ENCODE measurements at places on chromosomes 6 and 20.

GRCh38 chr20:50272030-50272723 is 81.5 kb downstream of the CEBPB start:
- no peak for DNase-seq

GRCh38 chr6:115891750-115892149 is 168.9 kb downstream of the FRK start:
- DNase-seq: no peak

- no peak for DNase-seq
Observed at GRCh38 chr6:89952686-89953085, 58.4 kb downstream of the GJA10 start.

- DNase-seq: no peak
Observed at GRCh38 chr6:53770780-53771249, 24.0 kb upstream of the LRRC1 start.

GRCh38 chr6:30238178-30238795 is 25.1 kb upstream of the TRIM26 start:
- DNase-seq: no peak

DNA sequence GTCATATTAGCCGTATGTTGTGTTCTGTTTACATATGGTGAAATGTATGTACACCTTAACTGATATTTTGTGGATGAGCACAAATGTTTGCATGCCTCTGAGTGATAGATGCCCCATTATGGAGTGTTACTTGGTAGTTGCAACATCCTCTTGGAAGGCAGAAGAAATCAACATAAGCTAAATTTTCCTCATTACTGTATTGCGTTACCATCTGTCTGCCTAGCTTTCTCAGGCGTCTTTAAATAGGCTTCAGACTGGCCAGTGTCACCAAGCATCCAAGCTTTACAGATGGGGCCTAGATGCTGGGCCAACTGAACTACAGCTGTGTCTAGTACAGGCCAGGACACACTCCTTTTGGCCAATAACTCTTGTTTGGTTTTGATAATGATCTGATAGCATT is 250.6 kb downstream of the SAMD5 start:
- DNase-seq: no peak

- DNase-seq: peak; percentile 33
Observed at GRCh38 chr6:53347921-53348370, 804 bp downstream of the ELOVL5 start.

- DNase-seq: no peak
Observed at GRCh38 chr20:2820896-2821869, 5.0 kb downstream of the TMEM239 start.

DNA sequence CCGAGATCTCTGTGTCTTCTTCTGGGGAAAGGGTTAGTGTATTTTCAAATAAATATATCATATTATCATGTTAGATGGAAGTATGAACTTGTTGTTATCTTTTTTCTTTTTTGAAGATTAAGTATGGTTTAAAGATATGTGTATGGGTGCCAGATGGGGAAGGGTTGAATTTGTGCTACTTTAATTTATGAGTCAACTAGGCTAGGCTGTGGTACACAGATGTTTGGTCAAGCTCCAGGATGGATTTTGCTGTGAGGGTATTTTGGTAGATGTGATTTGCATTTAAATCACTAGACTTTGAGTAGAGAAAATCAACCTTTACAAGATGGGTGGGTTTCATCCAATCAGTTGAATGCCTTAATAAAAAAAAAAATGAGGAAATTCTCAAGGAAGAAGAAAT is 886.6 kb upstream of the ADGRB3 start:
- no peak for DNase-seq

DNA sequence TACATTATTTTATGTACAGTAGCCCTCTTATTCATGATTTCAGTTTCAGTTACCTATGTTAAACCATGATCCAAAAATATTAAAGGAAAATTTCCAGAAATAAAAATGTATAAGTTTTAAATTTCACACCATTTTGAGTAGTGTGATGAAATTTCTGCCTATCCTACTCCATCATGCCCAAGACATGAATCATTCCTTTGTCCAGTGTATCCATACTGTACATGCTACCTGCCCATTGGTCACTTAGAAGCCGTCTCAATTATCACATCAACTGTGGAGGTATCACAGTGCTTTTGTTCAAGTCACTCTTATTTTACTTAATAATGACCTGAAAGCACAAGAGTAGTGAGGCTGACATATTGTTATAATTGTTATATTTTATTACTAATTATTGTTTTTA is 32.3 kb upstream of the PLCB4 start:
- DNase-seq: no peak

DNA sequence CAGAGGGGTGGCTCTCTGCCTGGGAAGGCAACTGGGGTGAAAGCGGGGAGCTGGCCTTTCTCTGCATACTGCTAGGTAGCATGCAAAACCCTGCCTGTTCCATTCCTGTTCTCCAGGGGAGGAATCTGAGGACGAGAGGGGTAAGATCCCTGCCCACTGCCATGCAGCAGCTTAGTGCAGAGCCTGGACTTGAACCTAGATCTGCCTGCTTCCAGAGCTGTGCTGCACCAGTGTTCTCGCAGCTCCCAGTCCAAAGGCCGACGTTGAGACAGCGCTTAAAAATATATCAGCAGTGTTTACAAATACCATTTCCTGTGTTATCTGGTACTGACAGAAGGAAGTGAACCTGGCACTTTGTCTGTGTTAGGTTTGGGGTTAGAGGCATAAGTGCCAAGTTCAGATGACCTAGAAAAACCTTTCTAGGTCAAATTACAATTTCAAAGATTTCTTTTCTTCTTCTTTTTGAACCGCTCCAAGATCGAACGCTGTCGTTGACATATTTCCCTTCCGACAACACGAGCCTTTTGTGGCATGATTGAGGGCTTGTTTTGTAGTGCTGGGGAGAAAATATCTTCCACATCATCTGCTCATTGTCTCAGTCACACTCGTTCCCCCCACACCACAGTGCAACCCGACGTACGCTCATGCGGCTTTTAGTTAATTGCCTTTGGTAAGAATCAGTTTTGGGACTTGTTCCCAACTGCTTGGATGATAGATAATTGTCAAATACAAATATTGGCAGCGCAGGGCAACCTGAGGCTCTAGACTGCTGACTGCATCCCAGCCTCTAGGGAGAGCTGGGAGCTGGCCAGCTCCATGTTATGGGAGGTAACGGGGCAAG is 44.6 kb downstream of the TOX2 start:
- no peak for DNase-seq

DNA sequence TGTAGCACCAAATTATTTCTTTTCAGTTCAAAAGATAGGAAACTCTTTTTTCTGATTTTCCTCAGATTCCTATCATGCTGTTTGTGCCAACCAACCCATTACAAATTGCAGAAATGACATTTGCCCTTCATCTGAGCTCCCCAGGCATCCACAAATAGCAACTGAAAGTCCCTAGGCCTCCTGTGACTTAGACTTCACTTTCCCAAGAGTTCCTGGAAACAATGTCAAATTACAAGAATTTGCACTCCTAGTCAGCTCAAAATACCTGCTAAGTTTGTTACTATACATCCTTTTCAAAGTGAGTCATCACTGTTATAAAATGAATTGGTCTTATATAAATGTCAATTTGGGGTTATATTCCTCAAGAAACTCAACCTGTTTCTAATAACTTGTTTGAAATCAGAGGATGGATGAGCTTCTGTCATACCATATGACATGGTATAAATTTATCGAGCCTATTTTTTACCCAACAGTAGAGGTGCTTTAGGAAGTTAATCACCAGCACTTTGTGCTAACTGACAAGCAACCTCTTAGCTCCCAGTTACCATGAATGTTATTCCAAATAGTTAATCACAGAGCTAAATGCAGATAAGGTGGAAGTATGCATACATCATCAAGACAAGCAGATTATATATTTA is 256.5 kb downstream of the HACE1 start:
- DNase-seq: no peak

DNA sequence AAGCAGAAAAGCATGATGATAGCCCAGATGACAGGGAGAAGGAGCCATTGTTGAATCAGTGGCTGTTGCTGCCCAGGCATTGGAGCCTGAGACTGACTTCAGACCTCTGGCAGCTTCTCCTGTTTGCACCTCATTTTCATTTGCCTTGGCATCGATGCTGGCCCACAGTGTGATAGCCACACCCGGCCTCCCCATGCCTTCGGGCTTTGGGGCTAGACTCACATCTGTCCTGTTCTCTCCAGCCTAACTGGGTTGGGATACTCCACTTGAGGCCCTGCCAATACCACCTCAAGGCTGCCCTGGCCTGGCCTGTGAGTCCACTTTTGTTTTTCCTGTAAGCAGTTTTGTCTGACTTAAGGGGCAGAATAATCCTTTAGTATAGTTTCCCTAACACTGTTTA is 140.4 kb downstream of the UST start:
- no peak for DNase-seq

DNA sequence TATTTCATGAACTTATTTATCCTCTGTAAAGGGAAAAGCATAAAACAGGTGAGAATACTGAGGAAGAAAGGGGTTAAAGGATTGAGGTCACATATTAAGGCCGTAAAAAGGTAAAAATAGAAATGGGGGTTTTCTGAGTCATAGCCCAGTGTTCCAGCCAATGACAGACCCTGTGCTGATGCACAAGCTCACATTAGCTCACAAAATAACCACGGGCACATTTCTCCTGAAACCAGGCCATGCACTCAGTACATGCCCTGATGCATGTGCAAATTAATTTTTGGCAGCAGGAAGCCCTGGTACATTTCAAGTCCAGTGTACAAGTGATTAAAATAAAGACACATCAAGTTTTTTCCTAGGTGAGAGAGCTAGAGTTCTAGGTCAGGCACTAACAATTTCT is 194.4 kb downstream of the TMEM200A start:
- no peak for DNase-seq

GRCh38 chr6:20341096-20341495 is 60.6 kb upstream of the E2F3 start:
- no peak for DNase-seq

GRCh38 chr6:37016995-37017394 is 11.5 kb downstream of the FGD2 start:
- DNase-seq: no peak

DNA sequence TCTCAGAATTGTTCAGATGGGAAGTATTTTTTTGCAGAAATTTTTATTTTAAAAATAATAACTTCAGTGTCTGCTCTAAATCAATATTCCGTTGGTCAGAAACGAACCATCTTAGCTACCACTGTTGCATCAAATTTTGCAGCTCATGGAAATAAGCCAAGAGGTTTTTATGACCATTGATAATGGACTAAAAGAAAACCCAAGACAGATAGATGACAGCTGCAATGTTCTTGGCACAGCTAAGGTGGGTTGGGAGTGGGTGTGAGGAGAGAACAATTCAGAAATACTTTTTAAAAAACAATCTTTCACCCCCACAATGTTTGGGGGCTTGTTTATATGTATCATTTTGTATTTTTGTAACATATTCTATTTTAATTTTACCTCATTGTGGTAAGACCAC is 121.1 kb downstream of the PDE7B start:
- DNase-seq: no peak

DNA sequence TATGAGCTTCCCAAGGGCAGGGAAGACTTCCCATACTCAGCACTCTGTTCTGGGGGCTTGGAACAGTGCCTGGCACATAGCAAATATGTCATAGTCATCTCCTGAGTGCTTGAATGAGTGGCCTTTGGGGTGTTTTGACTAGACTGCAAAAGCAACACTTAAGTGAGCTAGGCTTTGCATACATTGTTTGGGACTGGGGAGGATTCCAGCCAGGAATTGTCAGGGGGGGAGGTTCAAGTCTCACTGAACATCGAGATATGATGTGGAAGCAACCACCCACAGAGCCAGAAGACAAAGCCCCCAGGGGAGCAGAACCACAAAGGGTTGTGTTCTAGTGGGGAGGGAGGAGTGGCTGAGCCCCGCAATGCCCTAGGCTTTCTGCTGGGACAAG is 98.4 kb downstream of the SYCP2 start:
- DNase-seq: no peak

DNA sequence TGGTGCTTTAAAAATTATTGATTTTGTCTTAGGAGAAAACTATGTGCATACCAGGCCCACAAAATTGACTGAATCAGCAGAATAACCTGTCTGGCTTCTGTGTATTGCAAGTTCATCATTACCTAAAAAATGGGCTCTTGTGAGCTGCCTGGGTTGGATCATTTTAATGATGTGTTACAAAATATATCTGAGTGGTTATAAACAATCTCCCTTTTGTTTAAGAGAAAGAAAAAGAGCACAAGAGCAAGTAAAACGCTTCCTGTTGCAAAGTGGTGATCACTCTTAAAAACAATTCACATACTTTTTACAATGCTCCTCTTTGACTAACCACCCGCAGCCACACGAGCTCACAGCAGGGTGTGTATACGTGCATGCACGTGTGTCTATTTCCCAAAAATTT is 335.1 kb downstream of the HDGFL1 start:
- DNase-seq: no peak

- no peak for DNase-seq
Observed at GRCh38 chr6:162239330-162239729, 488.2 kb downstream of the PRKN start.

DNA sequence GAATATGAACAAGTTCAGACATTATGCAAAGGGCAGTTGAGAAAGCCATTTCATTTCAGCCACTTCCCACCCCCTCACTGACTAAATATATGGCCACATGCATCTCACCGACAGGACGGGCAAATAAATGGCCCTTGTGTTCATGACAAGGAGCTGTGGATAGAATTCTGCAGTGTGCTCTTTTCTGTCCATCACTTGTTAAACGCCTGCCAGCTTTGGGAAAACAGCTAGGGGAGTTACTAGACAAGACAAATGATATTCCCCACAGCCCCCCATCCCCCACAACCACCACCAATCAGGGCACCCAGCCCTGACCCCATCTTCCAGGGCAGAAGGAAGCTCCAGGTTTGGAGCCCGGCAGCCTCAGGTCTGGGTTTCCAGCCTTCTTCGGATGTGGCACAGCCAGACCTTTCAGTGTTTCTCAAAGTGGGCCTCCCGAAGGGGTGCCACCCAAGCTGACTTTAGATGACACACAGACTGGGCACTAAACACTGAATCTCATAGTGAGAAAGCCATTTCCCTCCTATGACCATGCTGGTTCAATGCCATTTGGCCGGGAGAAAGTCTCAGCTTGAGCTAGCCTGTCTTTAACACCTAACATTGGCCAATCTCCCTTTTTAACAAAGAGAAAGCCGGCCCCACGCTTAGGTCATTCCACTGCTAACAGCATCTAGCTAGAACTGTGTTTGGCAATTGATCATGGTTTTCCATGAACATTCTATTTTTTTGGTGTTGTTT is 4.0 kb upstream of the RIPOR3 start:
- DNase-seq: no peak
